ENCODE measurements at places on chromosomes 7 and 10.

- no peak for DNase-seq
These were observed 3.3 kb downstream of the ZNF503 start for GRCh38 chr10:75398200-75398691.

GRCh38 chr10:124681626-124682552, 62.3 kb downstream of the FAM53B start:
- no peak for DNase-seq

GRCh38 chr7:129796186-129796775, 156.5 kb downstream of the UBE2H start:
- DNase-seq = no peak

DNA sequence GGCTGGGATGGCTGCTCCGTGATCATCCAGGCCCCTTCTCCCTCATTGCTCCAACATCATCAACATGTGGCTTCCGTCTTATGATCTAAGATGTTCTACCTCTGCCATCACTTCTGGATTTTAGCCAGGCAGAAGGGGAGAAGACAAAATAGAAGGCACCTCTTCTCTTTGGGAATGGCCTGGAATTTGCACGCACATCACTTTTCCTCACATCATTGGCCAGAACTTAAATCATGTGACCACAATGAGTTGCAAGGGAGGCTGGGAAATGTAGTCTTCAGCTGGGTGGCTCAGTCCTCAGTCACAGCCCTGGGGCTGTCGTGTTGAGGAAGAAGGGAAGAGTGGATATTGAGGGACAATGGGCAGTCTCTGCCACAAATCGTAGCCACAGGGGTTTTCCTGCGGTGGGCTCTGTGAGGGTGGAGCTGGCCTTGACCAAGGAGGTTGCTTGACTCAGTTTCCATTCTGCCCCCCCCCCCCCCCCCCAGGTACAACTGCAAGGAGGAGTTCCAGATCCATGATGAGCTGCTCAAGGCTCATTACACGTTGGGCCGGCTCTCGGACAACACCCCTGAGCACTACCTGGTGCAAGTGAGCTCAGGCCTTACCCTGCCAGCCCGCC, 50.3 kb downstream of the PALD1 start:
- peak; percentile 10 for DNase-seq

DNA sequence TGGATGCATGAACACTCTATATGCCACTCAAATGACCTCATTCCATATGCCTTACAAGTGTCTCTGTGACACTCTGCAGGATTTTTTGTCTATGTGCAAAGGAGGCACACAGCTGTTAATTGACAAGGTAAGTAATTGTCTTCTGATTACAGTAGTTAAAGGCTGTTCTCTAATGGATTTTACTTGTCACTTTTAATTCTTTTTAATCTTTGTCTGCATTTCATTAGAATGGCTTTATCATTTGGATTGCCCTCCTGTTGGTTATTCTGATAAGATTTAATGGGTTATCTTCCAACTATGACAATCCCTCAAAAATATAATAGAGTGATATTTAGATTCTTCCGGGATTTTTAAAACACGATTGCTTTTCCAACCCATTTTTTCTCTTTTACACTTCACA, 290.0 kb upstream of the TEX47 start:
- no peak for DNase-seq

DNA sequence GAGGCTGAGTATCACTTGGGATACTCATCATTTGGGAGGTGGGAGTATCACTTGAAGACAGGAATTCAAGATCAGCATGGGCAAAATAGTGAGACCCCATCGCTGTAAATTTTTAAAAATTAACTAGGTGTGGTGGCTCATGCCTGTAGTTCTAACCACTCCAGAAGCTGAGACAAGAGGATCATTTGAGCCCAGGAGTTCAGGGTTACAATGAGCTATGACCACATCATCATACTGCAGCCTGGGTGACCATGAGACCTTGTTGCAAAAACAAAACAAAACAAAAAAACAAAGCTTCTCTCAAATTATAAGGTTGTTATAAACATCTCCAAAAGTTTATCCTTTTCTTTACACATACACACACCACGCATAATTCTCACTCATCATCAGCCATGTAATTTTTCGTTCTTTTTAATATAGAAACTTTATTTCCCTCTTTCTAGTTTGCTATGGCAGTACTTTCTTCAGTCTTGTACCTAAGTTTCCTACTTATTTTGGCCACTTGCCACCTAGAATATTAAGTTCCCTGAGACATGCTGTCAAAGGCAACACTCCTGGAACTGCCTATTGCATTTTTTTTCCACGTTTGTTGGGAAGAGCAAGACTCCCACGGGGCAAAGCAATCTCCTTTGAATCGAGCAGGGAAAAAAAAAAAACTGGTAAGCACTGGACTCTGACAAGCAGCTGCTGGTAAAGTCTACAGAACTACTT, 37.1 kb downstream of the SKIDA1 start:
- no peak for DNase-seq

DNA sequence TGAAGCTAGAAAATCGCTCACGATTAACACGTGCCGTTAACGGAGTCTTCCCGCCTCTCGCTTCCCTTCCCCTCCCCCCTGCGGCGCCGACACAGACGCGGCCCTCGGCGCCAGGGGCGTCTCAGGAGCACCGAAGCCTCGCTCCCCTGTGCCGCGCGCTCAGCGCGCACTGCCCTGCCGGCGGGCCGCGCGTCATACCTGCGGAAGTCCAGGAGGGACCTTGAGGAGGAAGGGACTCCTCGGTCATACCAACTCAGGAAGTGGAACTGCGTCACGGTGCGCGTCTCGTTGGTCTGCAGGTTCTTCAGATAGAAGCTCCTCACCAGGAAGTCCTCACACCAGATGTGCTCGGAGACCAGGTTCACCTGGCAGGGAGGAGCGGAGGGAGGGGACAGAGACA, 239.6 kb downstream of the DNAJB6 start:
- DNase-seq = peak; percentile 50

DNA sequence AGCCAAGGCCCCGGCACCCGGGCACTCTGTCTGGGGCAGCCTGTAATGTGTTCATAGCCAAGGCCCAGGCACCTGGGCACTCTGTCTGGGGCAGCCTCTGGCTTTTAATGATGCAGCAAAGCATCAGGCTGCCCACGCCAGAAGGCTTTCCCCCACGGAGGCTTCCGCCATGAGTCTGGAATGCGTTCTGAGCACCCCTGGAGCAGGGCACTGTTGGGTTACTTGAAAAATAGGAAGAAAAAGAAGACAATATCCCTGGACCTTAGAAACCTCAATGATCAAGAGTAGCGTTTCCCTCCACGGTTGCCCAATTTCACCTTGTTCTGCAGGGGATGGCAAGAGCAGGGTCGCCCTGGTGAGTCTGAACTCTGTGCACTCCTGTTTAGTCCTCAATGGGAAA, 565.0 kb downstream of the PTPRN2 start:
- DNase-seq = no peak

DNA sequence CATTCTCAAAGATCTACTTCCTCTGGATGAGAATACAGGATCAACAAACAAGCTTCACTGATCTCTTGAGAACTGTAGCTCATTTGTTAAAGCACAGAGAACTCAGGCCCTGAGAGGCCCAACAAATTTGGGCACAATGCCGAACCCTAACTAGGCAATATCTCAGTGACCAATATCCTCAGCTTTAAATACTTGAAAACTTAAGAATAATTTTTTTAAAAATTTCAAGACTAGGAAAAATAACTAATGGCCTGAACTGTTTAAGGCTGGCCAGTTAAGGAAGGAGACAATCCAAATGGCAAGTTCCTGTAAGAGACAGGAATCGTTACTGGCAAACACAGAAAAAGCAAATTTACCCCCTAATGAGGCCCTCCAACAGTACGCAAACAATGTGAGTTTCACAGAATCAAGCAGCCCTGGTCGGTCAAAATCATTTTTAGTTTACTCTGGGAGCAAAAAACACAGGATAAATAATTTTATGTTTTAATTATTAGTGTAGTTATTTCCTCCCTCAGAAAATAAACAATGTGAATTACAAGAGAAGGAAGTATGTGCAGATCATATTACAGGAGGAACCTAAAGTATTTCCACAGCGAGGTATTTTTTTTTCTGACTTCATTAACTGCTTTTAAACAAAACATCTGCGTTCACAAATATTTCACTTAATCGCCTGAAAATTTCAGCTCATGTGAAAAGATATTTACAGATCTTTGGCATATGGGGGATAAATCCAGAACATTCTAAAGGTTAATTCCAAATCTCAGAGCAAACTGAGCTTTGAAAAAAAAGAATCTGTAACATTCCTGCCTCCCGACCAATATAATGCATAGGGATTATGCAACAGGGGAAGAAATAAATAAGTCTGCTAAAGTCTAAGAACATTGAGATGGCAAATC, 39.5 kb downstream of the NT5C2 start:
- DNase-seq = no peak

- no peak for DNase-seq
These were observed 100.1 kb downstream of the BTRC start for GRCh38 chr10:101453791-101454718.

DNA sequence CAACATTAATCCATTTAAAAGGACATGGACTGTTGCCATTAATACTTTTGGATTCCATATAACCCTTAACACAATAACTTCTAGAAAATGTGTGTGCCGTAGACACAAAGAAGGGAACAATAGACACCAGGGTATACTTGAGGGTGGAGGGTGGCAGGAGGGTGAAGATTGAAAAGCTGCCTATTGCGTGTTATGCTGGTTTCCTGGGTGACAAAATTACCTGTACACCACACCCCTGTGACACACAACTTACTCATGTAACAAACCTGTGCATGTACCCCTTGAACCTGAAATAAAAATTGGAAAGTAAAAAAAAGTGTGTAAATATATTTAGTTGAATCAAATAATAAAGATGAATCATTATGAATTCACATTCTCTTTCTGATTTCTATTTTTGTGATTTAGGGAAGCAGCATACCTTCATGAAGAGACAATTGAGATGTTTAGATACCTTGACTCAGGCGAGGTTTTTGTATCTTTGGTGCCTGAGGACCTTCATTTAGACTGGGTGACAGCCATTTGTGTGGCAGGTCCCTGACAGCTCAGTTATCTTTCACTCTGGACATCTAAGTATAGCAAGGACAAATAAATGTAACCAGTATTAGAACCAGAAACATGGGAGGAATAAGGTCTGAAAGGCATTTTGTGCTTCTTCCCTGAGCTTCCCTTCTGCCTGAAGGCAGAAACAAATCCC, 28.7 kb downstream of the GIMAP8 start:
- DNase-seq = no peak

DNA sequence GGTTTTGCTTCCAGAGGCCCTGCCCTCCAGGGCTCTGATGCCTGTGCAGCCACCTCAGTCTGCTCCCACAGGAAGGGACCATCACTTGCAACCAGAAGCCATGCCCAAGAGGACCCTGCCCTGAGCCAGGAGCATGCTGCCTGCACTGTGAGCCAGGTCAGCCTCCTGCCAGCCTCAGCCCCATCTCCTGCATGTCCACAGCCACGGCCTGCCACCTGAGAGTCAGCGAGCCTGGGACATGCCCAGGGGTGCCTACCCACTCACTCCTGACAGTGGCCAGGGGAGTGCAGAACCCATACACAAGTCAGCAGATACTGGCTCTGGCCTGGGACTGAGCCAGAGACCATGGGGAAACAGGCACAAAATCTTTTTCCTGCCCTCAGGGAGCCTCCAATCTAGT, 6.6 kb upstream of the KCP start:
- no peak for DNase-seq

GRCh38 chr10:12703126-12703525, 298.4 kb downstream of the CCDC3 start:
- DNase-seq = no peak

DNA sequence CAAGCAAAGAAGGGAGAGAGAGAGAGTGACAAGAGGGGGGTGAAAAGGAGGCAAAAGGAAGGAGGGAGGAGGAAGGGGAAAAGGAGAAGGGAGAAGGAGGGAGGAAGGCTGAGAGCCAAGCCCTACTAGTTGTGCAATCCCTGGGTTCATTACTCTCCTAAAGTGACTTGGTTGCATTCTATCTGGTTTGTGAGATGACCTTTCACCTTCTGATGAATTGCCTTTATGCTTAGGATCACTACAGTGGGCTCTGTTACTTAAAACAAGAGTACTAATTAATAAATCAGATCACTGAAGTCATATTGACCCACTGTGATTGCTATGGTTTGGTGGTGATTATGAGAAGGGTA, 144.9 kb downstream of the KIF20B start:
- no peak for DNase-seq

- no peak for DNase-seq
These were observed 627.9 kb downstream of the SDK1 start for GRCh38 chr7:3928727-3929515.

DNA sequence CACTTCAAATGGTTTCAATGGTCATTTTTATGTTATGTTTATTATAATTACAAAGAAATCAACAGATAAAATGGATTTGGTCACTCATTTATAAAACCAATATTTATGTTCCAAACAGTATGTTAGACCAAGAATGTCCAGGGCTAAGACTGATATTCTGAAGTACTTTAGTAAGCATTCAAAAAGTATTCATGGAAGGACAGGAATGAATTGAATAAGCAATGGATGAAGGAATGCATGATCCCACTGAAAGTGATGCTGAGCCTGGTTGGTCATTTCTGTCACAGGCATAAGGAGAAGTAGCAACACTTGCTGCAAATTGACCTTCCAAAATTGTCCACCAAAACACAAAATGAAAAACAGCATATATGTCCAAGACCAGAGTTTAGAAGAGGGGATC, 189.0 kb upstream of the CELF2 start:
- DNase-seq = no peak

GRCh38 chr7:155204744-155205367, 92.8 kb upstream of the INSIG1 start:
- no peak for DNase-seq

GRCh38 chr10:47101807-47102206, 190.6 kb downstream of the PTPN20 start:
- DNase-seq = no peak

- peak; percentile 11 for DNase-seq
These were observed 871 bp upstream of the GTF2IRD1 start for GRCh38 chr7:74452748-74453321.

GRCh38 chr10:98486421-98486820, 39.7 kb upstream of the HPS1 start:
- no peak for DNase-seq

DNA sequence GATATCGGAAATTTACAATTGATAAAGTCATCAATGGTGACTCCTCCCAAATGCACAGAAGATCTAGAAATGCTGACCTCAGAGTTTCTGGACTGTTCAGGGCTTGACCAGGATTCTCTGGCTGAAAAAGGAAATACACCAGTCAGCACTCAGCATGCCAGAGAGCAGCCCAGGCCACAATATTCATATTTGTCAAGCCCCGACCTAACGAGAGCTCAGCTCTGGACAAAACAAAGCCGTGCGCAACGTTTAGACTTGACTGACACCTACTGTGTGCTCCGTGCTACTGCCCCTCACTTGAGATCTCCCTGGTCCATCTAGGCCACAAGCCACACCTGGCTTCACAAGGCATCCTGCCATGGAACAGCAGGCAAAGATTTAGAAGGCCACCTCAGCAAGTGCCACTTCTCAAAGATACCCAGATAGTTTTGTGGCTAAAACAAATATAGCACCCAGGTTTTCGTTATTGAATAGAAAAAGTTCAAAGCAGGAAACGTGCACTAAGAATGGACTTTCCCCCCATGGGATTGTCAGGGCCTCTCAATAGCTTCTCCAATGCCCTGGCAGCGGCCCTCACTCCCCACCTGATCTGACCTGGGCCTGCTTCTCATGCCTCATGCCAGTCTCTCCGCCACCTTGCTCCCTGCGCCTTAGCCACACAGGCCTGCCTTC, 218.3 kb downstream of the FAM107B start:
- no peak for DNase-seq
